ENCODE measurements at places on chromosomes 4 and X.

- DNase-seq, result no peak
Observed at GRCh38 chr4:2132438-2132837, 73.3 kb downstream of the NAT8L start.

GRCh38 chrX:137178392-137178791 is 144.6 kb upstream of the GPR101 start:
- DNase-seq, result no peak

DNA sequence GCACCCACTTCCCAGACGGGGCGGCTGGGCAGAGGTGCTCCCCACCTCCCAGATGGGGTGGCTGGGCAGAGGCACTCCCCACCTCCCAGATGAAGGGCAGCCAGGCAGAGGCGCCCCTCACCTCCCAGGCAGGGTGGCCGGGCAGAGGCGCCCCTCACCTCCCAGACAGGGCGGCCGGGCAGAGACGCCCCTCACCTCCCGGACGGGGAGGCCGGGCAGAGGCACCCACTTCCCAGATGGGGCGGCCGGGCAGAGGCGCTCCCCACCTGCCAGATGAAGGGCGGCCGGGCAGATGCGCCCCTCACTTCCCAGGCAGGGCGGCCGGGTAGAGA is 61.2 kb downstream of the UPRT start:
- no peak for DNase-seq

- no peak for DNase-seq
Observed at GRCh38 chrX:80876877-80877276, 67.2 kb upstream of the BRWD3 start.

- DNase-seq, result no peak
Observed at GRCh38 chr4:88137112-88137511, 21.3 kb downstream of the ABCG2 start.

DNA sequence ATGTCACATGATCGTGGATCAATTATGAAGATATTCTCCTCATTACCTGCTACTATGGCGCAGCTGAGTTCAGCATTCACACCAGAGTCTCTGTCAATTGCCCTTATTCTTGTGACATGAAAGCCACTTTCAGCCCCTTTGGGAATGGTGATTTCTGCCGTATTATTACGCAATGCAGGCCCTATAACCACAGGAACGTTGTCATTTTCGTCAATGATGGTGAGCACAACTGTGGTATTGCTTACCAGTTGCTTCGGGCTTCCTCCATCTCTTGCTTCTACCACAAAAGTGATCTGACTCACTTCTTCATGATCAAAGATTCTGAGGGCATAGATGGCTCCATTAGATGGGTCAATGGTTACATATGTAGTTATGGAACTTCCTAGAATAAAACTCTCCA is 2.1 kb downstream of the PCDH18 start:
- DNase-seq, result no peak

- no peak for DNase-seq
Observed at GRCh38 chr4:169658975-169659715, 38.8 kb downstream of the CLCN3 start.

- DNase-seq, result no peak
Observed at GRCh38 chrX:27236681-27237080, 226.5 kb downstream of the PPP4R3C start.

DNA sequence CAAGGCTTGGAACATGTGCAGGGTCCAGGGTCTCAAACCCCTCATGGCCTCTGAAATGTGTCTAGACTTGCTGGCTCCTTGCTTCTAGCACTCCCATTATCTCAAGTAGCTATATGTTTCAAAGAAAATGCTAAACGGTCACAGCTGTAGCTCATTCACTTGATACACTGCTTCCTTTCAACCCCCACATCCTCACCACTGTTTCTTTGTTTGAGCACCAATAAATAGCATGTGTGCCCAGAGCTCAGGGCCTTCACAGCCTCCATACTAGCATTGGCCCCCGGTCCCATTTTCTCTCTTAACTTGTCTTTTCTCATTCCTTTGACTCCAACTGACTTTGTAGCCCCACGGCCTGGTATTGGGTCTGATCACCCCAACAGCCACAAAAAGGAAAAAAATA is 801.8 kb downstream of the STIM2 start:
- DNase-seq, result no peak

GRCh38 chrX:7132335-7133049 is 15.0 kb upstream of the STS start:
- no peak for DNase-seq

DNA sequence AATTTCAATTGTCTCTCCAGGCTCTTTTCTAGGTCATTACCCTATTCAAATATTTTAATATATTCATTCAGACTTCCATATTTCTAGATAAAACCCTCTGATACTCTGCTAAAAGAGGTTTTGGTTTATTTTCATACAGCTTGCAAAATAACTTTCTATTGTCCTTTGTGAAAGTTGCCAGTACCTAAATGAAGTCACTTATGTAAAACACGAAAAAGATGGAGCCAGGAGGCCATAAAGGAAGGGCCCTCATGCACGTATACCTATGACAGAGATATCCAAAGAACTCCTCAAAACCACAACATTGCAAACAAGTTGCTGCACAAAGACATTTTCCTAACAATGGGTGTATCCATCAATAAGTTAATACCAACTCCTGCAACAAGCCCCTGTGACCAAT is 25.7 kb upstream of the ELOVL6 start:
- DNase-seq, result no peak

- DNase-seq, result no peak
Observed at GRCh38 chrX:67104982-67105757, 438.7 kb upstream of the AR start.

DNA sequence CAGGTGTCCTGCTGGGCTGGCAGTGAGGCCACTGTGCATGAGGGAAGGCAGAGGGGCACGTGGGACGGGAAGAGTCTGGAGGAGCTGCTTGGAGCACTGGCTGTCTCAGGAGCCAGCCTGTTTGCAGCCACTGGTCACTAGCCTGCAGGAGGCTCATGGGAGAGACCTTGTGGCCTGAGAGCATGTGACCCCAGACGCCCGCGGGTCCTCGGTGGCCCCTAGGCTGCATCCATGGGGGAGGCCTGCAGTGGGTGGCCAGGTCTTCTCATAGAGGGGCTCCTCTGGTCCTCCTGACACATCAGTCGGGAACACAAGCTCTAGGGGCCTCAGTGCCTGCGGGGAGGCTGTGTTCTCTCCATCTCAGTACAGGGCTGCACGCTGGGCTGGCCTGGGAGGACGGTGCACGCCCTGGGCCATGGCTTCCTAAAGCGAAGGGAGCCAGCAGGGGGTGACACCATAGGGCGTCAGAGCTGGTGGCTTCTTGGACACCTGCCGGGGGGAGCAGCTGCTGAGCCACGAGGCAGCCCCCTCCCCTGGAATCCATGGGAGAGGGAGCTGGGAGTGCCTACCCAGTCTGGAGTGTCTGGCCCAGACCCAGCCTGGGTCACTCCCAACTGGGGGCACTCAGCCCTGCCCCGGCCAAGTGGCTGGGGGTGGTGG is 12.3 kb downstream of the NAT8L start:
- no peak for DNase-seq

- no peak for DNase-seq
Observed at GRCh38 chr4:113809311-113809710, 47.8 kb upstream of the CAMK2D start.

DNA sequence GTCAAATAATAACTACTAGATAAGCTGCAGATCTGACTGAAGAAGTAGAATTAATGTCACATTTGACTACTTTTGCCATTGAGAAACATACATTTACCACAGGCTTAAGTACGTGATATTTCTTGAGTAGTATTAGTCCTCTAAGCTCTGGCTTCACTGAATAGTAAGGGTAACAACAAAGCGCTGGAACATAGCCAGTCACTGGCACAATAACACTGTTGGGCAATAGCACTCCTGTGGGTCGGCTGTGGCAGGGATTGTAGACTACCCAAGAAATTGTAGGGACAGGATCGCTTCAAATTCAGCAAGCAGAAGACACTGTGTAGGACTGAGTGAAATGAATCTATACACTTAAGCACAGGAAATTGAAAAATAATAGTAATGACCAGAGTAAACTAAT is 27.1 kb upstream of the IL15 start:
- no peak for DNase-seq

DNA sequence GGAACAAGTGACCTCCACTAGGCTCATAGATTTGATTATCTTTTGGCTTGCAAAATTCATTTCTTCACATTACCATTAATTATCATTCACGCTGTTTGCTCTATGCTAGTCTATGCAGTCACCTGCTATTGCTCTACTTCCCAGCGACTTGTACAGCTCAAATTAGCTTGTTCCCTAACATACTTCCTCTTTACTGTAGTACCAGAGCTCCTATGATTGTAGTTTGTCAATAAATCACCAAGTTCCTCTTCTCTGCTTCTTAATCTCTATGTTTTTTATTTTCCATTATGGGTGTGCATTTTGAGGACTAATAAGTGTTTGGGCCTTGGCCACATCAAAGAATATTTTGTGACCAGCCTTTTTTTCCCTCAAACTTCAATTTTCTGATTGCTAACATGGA is 6.2 kb upstream of the GSPT2 start:
- no peak for DNase-seq

DNA sequence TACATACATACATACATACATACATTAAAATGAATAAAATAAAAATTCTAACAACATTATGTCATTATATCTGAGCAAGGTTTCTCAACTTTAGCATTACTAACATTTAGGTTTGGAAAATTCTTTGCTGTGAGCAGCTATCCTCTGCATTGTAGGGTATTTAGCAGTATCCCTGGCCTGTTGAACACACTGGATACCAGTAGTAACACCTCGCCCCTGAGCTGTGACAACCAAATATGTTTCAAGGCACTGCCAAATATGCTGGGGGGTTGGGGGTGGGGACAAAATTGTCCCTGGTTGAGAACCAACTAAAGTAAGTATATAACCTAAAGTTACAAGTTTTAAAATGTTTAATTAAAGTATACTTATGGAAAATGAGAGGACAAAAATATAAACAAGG is 860.9 kb upstream of the FTHL17 start:
- DNase-seq, result no peak

- no peak for DNase-seq
Observed at GRCh38 chr4:117495802-117496201, 410.4 kb upstream of the TRAM1L1 start.

DNA sequence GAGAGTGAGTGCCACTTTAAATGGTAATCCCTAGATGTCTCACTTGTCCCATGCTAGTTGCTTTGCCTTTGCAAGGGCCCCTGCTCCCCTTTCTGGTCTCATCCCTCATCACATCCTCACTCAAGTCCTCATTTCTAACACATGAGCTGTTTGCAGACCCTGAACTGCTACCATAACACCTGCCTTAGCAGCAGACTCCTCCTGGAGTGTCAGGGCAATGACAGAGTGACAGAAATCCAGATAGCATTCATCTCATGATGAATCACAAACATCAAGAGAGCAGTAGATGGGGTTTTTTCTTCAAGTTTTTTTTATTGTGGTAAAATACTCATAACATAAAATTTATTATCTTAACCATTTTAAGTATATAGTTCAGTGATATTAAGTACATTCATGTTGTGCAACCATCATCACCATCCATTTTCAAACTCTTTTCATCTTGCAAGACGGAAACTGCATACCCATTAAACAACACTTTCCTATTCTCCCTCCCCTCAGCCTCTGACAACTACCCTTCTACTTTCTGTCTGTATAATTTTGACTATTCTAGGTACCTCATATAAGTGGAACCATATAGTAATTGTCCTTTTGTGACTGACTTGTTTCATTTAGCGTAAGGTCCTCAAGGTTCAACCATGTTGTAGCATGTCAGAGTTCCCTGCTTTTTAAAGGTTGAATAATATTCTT is 133.2 kb upstream of the RPS6KA3 start:
- DNase-seq, result no peak

DNA sequence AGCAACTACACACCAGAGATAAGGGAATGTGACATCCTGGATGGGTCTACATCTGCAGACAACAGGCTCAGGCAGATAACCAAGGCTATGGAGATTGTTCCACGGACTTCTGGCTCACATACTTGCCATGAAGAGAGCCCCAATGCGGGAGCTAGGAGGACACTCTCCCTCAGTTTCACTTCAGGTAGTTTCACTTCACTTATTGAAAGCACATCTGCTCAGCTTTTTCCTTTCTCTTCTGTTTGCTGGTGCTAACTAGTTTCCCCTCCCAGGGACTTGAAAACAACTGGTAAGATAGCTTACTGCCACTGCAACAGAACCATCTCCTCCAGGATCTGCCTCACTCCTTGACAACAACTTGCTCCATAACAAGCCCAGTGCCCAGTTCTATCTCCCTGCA is 1.4 kb upstream of the CT47C1 start:
- DNase-seq, result no peak

Data from stimulated activated CD4-positive, alpha-beta T cell treated with anti-CD3 and anti-CD28 coated beads, Interleukin-12 subunit alpha, Interleukin-12 subunit beta, amount 100 ng/mL, for 24 hours (primary cell).